Stomach (tissue), 19 donors: ENCODE measurements at places on chromosomes 5 and 9. TPM values are rescaled to one million over a fixed set of nuclear protein-coding genes. Genes with fewer than 3 reads are reported as not detected.

AHRR gene
- 1.1 TPM for polyA plus RNA-seq

DNA sequence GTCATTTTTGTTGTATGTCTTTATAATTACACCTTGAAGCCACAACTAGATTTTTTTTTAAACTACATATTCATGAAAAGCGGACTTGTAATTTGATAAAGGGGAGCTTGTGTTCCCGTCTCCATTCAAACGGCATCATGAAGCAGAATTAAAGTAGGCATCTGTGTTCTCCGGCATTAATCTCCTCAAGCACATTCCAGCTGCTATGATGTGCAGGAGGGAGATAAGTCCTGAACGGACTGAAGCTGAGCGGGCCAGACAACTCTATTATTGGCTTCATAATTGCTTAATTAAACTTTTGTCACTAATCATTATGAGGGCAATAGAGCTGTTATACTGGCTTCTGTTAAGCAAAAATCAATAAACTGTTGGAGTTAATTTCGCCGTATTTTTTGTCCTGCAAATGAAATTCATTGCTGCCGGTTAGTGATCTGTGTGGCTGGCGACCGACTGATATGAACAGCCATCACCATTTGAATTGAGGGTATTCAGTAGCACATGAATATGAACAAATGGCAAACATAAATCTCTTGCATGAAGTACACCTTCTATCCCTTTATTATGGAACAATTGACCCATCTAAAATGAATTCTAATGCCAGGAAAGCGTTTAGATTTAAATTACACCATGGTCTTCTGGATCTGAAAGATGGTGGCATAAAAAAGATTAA is 408.8 kb upstream of the IRX1 start:
- no peak overlapping the region for H3K4me3 ChIP-seq
- H3K4me1 ChIP-seq: no peaks in the 10 kb centered on the region
- no peak overlapping the region for H3K27ac ChIP-seq
- H3K27me3 ChIP-seq: no peaks in the 10 kb centered on the region
- H3K36me3 ChIP-seq: no peaks in the 10 kb centered on the region

- no peaks in the 10 kb centered on the region for H3K36me3 ChIP-seq
- no peak overlapping the region for H3K27ac ChIP-seq
- H3K4me3 ChIP-seq: no peak overlapping the region
- H3K27me3 ChIP-seq: no peaks in the 10 kb centered on the region
- no peak for DNase-seq
- no peaks in the 10 kb centered on the region for H3K4me1 ChIP-seq
Observed at GRCh38 chr5:177123789-177124485, 9.6 kb upstream of the NSD1 start.

GRCh38 chr5:116502138-116502537 is 72.5 kb downstream of the SEMA6A start:
- peaks cover 47% of the 10 kb centered on the region for H3K4me1 ChIP-seq
- H3K27me3 ChIP-seq: no peaks in the 10 kb centered on the region
- DNase-seq: peak; percentile 12
- H3K4me3 ChIP-seq: no peak overlapping the region

GRCh38 chr5:73119451-73120157 is 771 bp upstream of the TMEM171 start:
- no peaks in the 10 kb centered on the region for H3K36me3 ChIP-seq
- peak overlapping the region; percentile 58 for H3K4me3 ChIP-seq
- peak; percentile 69 for DNase-seq
- H3K27ac ChIP-seq: peak overlapping the region; percentile 81
- peaks cover 48% of the 10 kb centered on the region for H3K27me3 ChIP-seq
